ENCODE measurements at places on chromosomes 1 and 21.

DNA sequence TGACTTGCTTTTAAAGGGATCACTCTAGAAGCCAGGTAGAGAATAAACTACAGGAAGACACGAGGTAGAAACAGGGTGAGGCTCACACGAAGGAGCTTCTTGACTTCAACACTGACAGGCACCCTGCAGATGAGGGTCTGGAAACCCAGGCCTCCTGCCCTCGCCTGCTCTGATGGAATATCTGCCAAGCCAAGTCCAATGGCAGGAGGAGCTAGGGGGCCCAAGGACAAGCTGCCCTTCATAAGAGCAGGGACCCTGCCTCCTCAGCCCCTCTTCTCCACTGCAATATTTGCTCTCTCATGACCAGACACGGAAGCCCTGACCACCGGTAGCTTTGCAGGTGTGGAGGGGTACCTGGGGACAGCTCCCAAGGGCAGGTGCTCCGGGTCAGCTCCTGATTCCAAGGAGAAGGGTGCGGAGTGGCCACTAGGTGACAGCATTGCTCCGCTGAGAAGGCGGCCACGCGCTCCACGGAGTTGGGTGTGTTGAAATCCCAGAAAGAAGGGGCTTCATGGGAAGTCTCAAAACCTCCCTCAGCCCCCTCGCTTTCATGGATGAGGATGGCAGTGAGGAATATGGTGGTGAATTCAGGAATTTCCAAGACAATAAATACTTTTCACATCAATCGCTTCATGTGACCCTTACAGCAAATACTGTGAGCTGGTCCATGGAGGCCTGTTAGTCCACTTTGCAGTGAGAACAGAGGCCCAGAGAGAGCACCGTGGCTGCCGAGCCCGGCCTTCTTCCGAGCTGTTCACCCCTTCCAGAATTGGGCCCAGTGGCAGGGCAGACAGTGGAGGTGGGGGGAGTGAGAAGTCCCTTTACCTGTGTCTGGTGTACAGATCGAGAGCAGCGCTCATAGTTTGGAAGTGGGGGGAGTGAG lies 33.2 kb upstream of the PAX7 start:
- peak; percentile 29 for DNase-seq

GRCh38 chr21:28423521-28424190 lies 569.0 kb downstream of the LTN1 start:
- DNase-seq, result no peak

GRCh38 chr1:216310776-216311175 lies 112.5 kb downstream of the USH2A start:
- DNase-seq, result no peak

GRCh38 chr1:87074001-87074795 lies 159.8 kb downstream of the HS2ST1 start:
- DNase-seq, result no peak

- no peak for DNase-seq
Measured at GRCh38 chr1:46181343-46182260, 5.3 kb upstream of the P3R3URF start.

- no peak for DNase-seq
Measured at GRCh38 chr1:19563324-19564097, 78.2 kb upstream of the CAPZB start.

DNA sequence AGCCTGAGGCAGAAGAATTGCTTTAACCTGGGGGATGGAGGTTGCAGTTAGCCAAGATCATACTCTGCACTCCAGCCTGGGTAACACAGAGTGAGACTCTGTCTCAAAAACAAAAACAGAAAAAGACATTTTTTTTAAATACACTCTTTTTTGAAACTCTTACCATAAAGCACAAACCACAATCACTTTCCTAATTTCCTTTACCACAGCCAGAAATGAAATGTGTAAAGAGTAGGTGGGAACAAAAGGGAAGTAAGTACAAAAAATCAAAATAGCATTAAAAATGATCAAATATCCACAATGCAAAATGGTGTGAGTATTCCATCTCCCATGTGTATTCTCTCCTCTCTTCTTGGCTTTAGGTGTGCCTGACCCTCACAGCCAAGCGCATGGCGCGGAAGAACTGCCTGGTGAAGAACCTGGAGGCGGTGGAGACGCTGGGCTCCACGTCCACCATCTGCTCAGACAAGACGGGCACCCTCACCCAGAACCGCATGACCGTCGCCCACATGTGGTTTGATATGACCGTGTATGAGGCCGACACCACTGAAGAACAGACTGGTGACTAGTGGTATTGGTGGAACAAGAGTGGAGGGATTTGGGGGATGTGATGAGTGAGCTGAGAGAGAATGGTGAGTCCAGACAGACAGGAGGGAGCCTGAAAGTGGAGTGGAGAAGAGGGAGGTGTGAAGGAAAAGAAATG lies 14.9 kb downstream of the ATP1A4 start:
- peak; percentile 59 for DNase-seq

GRCh38 chr1:100394285-100394684 lies 42.0 kb downstream of the CDC14A start:
- DNase-seq, result no peak

DNA sequence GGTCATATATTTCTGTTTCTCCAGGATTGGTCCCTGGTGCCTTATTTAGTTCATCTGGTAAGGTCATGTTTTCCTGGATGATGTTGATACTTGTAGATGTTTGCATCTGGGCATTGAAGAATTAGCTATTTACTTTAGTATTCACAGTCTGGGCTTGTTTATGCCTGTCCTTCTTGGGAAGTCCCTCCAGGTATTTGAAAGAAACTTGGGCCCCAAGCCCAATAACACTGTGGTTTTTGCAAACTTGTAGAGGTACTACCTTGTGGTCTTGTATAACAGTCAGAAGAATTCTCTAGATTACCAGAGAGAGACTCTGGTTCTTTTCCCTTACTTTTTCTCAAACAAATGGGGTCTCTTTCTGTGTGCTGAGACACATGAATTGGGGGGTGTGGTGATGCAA lies 251.4 kb upstream of the B3GALT2 start:
- no peak for DNase-seq

- DNase-seq, result peak; percentile 66
Measured at GRCh38 chr1:101238681-101239094, 1.9 kb downstream of the S1PR1 start.

GRCh38 chr1:35808450-35809113 lies 766 bp downstream of the AGO4 start:
- no peak for DNase-seq

GRCh38 chr1:202589190-202589930 lies 120.9 kb downstream of the SYT2 start:
- DNase-seq, result no peak

- no peak for DNase-seq
Measured at GRCh38 chr1:156838972-156839371, 19.9 kb downstream of the INSRR start.

DNA sequence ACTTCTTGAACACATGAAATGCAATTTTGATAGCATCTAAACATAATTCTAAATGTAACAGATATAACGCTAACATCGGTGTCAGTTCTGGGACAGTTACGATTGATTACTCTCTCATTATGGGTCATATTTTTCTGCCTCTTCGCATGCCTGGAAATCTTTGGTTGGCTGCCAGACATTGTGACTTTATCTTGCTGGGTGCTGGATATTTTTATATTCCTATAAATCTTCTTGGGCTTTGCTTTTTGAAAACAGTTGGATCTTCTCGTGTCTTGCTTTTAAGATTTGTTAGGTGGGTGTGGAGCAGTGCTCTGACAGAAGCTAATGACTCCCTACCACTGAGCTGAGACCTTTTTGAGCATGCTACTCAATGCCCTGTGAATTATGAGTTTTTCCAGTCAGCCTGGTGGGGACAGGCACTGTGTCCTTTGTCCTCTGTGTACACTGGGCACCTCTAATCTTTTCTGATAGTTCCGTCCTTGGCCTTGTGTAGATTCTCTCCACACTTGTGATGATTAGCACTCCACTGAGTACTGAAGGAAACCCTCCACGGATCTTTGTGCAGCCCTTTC lies 28.0 kb upstream of the EDARADD start:
- DNase-seq, result no peak

- DNase-seq, result no peak
Measured at GRCh38 chr1:223207293-223208066, 64.4 kb upstream of the TLR5 start.

DNA sequence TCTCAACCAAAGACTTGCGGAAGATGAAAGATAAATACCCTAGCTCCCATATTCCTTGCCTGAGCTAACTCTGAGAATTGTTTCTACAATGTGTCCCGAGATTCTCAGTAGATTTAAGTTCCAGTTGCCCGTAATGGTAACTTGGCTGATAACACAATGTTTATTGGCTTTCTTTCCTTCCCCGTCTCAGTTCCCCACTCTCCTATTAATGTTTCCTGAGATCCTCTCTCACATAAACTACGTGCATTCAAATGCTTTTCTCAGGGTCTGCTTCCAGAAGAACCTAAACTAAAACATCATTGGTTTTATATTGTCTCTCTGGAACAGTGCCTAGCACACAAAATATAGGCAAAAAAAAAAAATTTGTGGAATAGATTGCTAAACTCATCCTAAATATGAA lies 794.2 kb upstream of the ADGRL2 start:
- DNase-seq, result no peak

DNA sequence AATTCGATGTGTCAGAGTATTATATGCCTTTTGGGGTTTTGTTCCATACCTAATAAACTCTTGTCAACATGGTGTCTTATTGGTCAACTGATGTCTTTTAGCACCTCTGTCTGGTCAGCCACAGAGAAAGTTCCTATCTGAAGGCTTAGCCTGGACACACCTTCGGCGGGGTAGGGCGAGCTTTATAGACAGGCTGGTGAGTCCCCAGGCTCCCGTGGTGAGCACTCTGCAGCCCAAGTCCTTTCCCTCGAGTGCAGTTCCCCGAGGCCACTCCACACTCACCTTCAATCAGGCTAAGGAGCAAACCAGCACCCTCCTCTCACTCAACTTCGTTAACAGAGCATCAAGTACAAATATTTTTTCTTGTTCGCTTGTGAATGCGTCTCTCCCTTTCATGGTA lies 133.9 kb downstream of the ATG4C start:
- no peak for DNase-seq

DNA sequence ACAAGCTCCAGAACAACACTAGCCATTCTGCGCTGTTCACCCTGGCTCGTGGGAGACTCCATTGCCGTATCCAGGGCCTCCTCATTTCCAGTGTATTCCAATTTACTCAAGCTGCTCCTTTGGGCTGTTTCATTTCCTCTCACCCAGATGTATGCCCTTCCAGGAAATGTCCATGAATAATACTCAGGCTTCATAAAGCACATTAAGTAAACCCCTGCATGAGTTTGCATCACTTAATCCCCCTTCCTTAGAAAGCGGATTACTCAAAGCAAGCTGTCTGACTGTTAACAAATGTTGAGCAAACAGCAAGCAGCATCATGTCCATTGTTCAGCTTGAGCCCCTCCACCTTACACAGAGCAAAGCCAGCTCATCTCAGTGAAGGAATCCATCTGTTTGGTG lies 403.6 kb upstream of the PBX1 start:
- DNase-seq, result no peak

GRCh38 chr1:8669606-8670335 lies 147.7 kb downstream of the RERE start:
- no peak for DNase-seq

- DNase-seq, result no peak
Measured at GRCh38 chr1:21855257-21856096, 43.4 kb downstream of the LDLRAD2 start.

GRCh38 chr1:111448482-111448917 lies 556 bp downstream of the WDR77 start:
- no peak for DNase-seq

GRCh38 chr1:186275822-186276221 lies 99.2 kb downstream of the TPR start:
- DNase-seq, result no peak

DNA sequence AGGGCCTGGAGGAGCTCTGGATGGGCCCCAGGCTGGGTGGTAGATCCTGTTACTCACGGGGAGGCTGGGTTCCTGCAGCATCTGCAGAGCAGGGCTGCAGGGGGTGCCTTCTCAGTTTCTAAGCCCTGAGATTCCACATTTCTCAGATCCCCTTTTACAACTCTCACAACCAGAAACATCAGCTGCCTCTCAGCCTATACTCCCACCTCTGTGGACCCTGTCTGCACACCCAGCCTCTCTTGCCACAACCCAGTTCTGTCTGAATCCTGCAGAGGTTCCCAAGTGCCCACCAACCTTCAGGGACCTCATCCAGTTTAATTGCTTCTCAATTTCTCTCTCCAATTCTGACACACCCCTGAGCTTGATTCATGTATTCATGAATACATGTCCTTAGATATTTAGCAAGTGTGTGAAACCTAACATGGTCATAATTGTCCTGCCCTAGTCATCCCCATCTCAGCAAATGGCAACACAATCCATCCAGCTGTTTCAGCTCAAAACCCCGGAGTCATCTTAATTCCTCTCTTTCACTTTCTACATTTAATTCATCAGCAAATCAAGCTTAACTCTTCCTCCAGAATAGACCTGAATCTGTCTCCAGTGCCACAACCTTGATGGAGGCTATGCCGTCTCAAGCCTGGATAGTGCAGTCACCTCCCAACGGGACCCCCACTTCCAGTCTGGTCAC lies 57.0 kb upstream of the NEK2 start:
- DNase-seq, result no peak

DNA sequence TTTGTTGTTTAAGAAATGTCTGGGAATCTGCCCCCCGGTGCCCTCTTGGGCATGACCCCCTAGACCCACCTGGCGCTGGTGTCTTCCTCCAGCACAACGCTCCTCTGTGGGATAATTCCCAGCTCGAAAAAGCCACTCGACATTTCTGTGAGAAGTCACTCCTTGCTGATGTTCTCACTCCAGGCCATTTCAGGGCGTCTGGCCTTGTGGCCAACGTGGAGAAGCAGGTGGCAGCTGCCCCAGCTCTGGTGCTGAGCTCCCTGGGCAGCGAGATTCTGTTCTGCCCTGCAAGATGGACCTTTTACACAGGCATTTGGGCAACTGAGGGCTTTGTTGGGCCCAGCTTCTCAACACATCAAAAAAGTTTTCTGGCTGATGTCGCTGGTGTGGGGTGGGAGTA lies 147.7 kb upstream of the WNT4 start:
- DNase-seq, result no peak

DNA sequence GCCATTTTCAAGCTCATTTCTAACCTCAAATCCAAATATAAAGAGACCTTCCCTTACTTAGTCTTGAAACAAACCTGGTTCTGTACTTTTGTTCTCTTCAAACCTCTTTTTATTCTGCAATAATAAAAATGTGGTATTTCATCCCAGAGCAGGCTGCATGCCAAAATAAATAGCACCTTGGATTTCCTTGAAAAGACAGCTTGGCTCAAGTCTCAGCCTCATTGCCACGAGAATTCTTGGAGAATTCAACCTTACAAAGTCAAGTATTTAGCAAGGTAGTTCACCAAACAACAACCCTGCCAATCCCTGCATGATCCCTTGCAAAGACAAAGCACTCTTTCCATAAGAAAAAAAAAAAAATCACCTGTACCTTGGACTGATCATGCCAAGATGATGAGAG lies 33.8 kb downstream of the KANK4 start:
- no peak for DNase-seq

- DNase-seq, result no peak
Measured at GRCh38 chr21:37437376-37438080, 71.0 kb downstream of the DYRK1A start.

GRCh38 chr1:74584185-74584584 lies 71.8 kb upstream of the LRRC53 start:
- no peak for DNase-seq

GRCh38 chr1:84403347-84403746 lies 5.1 kb downstream of the DNASE2B start:
- DNase-seq, result no peak

GRCh38 chr1:179881642-179882252 lies 338 bp upstream of the TOR1AIP1 start:
- peak; percentile 70 for DNase-seq

Measured in HL-60 (cell line).